ENCODE measurements at places on chromosomes 5 and 9. TPM values are rescaled to one million over a fixed set of nuclear protein-coding genes. Genes with fewer than 3 reads are reported as not detected.

Gene LVRN
- total RNA-seq, result 0.17 TPM

Gene GPSM1
- total RNA-seq, result 54.2 TPM

Gene CDC25C
- 0.26 TPM for total RNA-seq

Gene KLF4
- total RNA-seq, result 22.9 TPM

Gene SUSD3
- 4.6 TPM for total RNA-seq

GRCh38 chr9:38202336-38202938 lies 133.4 kb upstream of the SHB start:
- no peaks in the 10 kb centered on the region for H3K36me3 ChIP-seq
- H3K4me3 ChIP-seq, result no peak overlapping the region
- no peaks in the 10 kb centered on the region for H3K27me3 ChIP-seq
- no peak for DNase-seq
- no peaks in the 10 kb centered on the region for H3K4me1 ChIP-seq

DNA sequence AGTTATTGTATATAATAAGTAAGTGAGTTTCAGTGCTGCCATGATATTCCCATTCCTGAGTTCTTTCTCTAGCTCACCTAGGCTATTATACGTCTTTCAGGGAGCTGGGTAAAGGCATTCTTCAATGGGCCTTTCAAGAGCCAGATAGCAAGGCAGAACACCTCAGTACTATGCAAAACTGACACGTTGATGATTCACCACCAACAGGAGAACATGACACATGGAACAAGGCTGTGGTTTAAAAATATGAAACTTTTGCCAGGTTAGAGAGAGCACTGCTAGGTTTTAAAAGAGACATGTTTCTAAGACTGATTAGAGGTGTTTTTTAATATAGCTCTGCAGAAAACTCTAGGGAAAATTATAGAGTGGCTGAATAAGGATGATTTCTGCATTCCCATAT lies 95.9 kb downstream of the UGCG start:
- peak; percentile 20 for DNase-seq
- H3K27me3 ChIP-seq, result no peaks in the 10 kb centered on the region
- peaks cover 3% of the 10 kb centered on the region for H3K4me1 ChIP-seq
- H3K27ac ChIP-seq, result no peak overlapping the region
- H3K4me3 ChIP-seq, result no peak overlapping the region

GRCh38 chr5:130135506-130135905 lies 231.2 kb downstream of the CHSY3 start:
- DNase-seq, result peak; percentile 81
- no peaks in the 10 kb centered on the region for H3K4me1 ChIP-seq
- no peak overlapping the region for H3K4me3 ChIP-seq

DNA sequence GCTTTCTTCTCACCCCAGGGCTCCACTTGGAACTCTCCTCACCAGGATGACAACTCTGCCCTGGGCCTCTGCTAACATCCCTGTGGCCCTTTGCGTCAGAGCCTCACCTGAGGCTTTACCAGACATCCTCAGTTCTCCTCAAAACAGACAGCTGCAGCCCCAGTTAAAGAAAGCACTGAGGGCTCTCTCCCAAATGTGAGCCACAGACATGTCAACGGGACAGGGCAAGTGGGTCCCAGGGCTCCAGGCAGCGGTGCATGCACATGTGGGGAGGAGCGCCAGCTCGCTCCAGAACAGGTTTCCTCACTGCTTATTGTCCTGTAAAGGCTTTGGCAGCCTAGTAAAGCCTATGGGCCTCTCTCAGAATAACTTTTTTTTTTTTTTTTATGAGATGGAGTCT lies 37.3 kb downstream of the IPPK start:
- no peak overlapping the region for H3K4me3 ChIP-seq
- peaks cover 12% of the 10 kb centered on the region for H3K36me3 ChIP-seq
- H3K27ac ChIP-seq, result no peak overlapping the region
- DNase-seq, result no peak

- no peaks in the 10 kb centered on the region for H3K27me3 ChIP-seq
- H3K4me3 ChIP-seq, result no peak overlapping the region
- no peaks in the 10 kb centered on the region for H3K36me3 ChIP-seq
- H3K27ac ChIP-seq, result no peak overlapping the region
- peaks cover 17% of the 10 kb centered on the region for H3K4me1 ChIP-seq
These were observed 11.5 kb upstream of the GPX3 start for GRCh38 chr5:151008906-151009305.

DNA sequence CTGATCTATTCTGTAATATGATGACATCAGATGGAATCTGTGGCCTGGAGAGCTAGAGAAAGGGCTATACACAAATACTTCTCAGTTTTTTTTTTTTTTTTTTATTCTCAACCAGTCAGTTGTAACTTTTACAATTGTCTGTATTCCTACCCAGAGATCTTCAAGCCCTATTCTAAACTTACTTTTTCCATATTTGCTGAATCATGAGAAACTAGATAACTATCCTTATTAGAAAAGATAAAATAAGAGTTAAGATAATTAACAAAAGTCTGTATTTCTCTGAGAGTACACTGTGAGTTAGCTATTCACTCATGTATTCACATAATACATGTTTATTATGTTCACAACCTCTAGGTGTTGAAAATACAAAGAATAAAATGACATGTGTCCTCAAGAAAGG lies 1575.9 kb downstream of the EFNA5 start:
- no peaks in the 10 kb centered on the region for H3K27me3 ChIP-seq
- no peaks in the 10 kb centered on the region for H3K4me1 ChIP-seq
- no peaks in the 10 kb centered on the region for H3K36me3 ChIP-seq
- no peak overlapping the region for H3K4me3 ChIP-seq

- no peaks in the 10 kb centered on the region for H3K4me1 ChIP-seq
- no peaks in the 10 kb centered on the region for H3K36me3 ChIP-seq
- no peaks in the 10 kb centered on the region for H3K27me3 ChIP-seq
These were observed 14.4 kb downstream of the NACC2 start for GRCh38 chr9:136080716-136081112.

- no peak for DNase-seq
- no peaks in the 10 kb centered on the region for H3K36me3 ChIP-seq
- no peaks in the 10 kb centered on the region for H3K27me3 ChIP-seq
- peak overlapping the region; percentile 63 for H3K4me3 ChIP-seq
- peaks cover 4% of the 10 kb centered on the region for H3K4me1 ChIP-seq
These were observed 35.8 kb upstream of the TIFAB start for GRCh38 chr5:135487839-135488514.

GRCh38 chr5:96337048-96337781 lies 95.8 kb downstream of the PCSK1 start:
- H3K27ac ChIP-seq, result no peak overlapping the region
- H3K4me1 ChIP-seq, result no peaks in the 10 kb centered on the region
- H3K4me3 ChIP-seq, result no peak overlapping the region
- no peaks in the 10 kb centered on the region for H3K27me3 ChIP-seq
- H3K36me3 ChIP-seq, result no peaks in the 10 kb centered on the region

DNA sequence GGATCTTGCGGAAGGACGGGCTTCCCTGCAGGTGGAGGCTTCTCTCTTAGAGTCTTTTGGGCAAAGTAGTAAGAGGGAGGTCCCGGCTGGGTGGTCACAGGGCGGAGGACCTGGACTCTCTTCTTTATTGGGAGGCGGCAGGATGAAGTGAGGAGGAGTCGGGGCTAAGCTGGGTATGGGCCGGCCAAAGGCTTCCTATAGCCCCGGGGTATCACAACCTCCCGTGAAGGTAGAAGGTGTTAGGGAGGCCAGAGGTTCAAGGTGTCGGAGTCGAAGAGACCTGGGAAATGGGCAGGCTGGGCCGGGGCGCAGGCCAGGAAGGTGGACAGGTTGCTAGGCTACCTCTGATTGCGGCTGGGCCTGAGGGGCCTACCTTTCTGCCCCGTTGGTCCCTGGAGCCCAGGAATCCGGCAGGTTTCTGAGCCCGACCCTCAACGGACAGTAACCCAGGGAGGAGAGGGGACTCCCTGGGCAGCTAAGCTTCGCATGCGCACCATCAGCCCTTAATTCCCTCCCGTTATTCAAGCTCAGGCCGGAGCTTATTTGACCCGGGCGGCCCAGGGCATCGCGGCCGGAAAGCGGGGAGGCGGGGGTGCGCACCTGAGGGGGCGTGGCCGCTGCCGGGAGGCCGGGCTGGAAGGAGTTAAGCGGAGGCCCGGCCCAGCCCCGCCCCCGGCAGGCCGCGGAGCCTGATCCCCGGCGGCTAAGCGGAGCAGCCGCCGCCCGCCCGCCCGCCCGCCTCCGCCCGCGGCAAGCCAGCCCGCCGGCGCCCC lies at the start of gene TESK1:
TSS of gene TESK1 (plus strand) at position 685 of the 773 bp plus-strand sequence. CDS start 358 bp downstream, outside the sequence.
- peak within 1 kb of the TSS; percentile 46 for H3K27ac ChIP-seq
- peak within 1 kb of the TSS; percentile 92 for H3K4me3 ChIP-seq
- H3K27me3 ChIP-seq, result no peaks in the 10 kb centered on the region

GRCh38 chr5:36300191-36300926 lies 1.3 kb downstream of the RANBP3L start:
- no peak overlapping the region for H3K4me3 ChIP-seq
- H3K4me1 ChIP-seq, result peaks cover 4% of the 10 kb centered on the region
- DNase-seq, result no peak
- H3K27me3 ChIP-seq, result no peaks in the 10 kb centered on the region
- H3K27ac ChIP-seq, result no peak overlapping the region

DNA sequence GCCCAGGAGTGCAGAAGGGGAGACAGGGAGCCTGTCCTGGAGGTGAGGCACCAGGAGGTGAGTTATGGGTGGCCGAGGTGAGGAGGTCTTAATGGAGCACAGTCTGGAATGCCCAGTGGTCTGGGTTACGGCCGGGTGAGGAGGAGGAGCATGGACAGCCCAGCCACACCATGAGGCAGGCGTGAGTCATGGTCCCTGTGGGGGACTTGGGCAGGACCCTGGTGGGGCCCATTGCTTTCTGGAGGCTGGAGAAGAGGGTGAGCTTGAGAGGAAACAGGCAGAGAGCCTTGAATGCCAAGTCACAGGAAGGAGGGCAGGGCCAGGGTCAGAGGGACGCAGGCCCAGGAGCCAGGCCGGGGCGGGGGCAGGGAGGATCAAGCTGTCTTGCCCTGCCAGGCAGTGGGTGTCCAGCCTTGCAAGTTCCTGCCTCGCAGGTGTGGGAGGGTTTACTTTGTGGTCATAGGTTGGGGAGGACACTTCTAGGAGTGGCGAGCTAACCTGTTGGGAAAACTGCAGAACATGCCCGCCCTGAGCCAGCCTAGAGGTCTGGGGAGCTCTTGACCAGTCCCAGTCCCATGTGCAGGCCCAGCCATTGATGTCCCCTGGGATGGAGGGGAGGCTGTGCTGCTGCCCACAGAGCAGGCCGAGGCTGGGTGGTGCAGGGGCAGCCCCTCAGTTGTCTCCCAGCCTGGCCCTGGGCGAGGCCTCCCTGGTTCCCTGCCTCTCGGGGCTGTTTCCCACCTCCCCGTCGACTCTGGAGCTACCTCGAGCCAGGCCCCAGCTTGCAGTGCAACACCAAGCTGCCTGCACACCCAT lies 2.8 kb downstream of the CACNA1B start:
- no peak overlapping the region for H3K4me3 ChIP-seq
- no peak overlapping the region for H3K27ac ChIP-seq
- H3K27me3 ChIP-seq, result no peaks in the 10 kb centered on the region
- H3K4me1 ChIP-seq, result no peaks in the 10 kb centered on the region

GRCh38 chr5:109006129-109006528 lies 258.4 kb downstream of the FER start:
- H3K27ac ChIP-seq, result no peak overlapping the region
- no peaks in the 10 kb centered on the region for H3K27me3 ChIP-seq
- DNase-seq, result no peak
- H3K4me1 ChIP-seq, result no peaks in the 10 kb centered on the region
- H3K36me3 ChIP-seq, result no peaks in the 10 kb centered on the region

DNA sequence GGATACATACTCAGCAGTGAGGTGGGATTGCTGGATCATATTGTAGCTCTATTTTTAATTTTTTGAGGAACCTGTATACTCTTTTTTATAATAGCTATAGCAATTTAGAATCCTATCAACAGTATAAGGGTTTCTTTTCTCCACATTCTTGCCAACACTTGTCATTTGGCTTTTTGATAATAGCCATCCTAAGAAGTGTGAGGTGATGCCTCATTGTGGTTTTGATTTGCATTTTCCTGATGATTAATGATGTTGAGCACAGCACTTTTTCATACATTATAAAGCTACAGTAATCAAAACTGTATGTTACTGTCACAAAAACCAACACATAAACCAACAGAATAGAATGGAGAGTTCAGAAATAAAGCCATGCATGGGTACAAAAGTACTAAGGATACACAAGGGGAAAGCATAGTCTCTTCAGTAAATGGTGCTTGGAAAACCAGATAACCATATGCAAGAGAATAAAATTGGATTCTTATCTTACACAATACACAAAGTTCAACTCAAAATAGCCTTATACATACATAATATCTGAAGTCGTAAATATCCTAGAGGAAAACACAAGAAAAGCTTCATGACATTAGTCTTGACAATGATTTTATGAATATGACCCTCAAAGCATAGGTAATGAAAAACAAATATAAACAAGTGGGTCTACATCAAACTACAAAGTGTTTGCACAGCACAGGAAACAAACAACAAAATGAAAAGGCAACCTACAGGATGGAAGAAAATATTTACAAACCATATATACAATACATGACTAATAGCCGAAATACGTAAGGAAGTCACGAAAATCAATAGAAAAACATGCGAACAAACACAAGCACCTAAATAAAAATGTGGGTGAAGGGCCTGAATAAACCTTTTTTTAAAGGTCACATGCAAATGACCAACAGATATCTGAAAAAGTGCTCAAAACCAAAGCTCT lies 287.8 kb upstream of the DAB2 start:
- no peaks in the 10 kb centered on the region for H3K36me3 ChIP-seq
- no peaks in the 10 kb centered on the region for H3K27me3 ChIP-seq
- no peak overlapping the region for H3K27ac ChIP-seq
- DNase-seq, result no peak
- no peaks in the 10 kb centered on the region for H3K4me1 ChIP-seq
